ENCODE measurements at places on chromosomes 12 and 14. TPM values are rescaled to one million over a fixed set of nuclear protein-coding genes. Genes with fewer than 3 reads are reported as not detected.
A peak's percentile ranks its signal among the peaks of the same experiment; 100 is the strongest.

The HSPB8 gene
- 42.7 TPM for total RNA-seq

The SRP54 gene
- total RNA-seq: 63.4 TPM

The DLGAP5 gene
- total RNA-seq: 1.5 TPM

The PTPN21 gene
- total RNA-seq: 38.5 TPM

The OR4K17 gene
- total RNA-seq: not detected

The SCN8A gene
- 6.8 TPM for total RNA-seq

The PHLDA1 gene
- 8.4 TPM for total RNA-seq

The MAGOHB gene
- total RNA-seq: not detected

The KRT86 gene
- 3.6 TPM for total RNA-seq

The NRL gene
- total RNA-seq: 1.6 TPM

The ST8SIA1 gene
- total RNA-seq: 4.1 TPM

The OTOGL gene
- total RNA-seq: 0.32 TPM

The SMAGP gene
- 29.5 TPM for total RNA-seq

The LRFN5 gene
- total RNA-seq: 4.5 TPM

The ACOT4 gene
- total RNA-seq: not detected

The GALNT9 gene
- total RNA-seq: 4.5 TPM

The ABHD12B gene
- 2.5 TPM for total RNA-seq

The NYNRIN gene
- total RNA-seq: 11.4 TPM

The PRH2 gene
- not detected for total RNA-seq

The ETFRF1 gene
- 3.6 TPM for total RNA-seq

GRCh38 chr14:63993992-63994391 lies 141.2 kb downstream of the SYNE2 start:
- no peak for DNase-seq

DNA sequence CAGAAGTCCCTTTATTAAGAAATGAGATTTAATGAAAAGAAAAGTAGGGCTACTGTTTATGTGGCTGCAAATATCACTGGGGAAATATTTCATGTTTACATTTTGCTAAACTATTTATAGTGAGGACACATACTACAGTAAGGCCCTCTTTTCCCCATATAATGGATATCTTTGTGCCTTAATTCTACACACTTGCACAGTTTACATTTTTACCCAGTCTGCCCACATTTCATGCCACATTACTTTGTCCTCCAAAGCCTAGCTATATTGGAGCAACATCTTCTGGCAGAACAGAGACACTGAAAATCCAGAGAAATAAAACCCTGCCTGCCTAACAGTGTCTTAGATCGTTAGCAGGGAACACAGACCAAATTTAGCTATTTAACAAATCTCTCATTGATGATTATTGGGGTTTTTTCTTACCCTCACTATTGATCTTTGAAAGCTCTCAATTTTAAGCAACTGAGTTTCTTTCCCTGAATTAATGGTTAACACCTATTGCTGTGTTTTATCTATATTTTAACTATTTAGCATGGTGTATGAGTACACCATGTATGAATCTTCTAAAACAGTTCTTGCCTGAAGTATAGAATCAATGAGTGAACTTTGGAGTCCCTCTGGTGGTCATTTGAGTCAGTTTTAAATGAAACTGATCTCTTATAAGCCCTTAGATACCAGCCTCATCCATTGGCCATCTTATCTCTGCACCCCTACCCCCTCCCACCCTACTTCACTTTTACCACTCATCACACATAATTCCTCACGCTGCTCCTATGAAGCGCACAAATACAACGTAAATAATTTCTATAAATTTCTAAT lies 170.2 kb downstream of the BCAT1 start:
- DNase-seq: no peak

DNA sequence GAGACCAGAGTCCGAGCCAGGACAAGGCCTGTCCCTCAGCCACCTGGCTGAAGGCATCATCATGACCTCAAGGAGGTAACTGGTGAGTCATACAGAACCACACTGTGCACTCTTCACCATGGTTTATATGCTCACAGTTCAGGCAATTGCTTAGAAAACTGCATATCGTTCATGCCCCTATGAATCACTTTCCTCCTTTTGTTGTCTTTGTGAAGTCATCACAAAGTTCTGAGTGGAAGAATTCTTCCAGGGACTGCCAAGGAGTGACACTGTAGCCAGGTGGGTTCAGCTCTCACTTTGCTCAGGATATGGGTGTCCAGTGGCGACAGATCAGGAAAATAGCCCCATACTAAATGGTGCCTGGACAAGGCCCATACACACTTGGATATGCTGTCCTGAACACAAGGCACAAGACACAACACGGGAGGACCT lies 92.5 kb downstream of the DPF3 start:
- no peak for DNase-seq

GRCh38 chr14:36928432-36928831 lies 244.0 kb downstream of the SLC25A21 start:
- no peak for DNase-seq

- no peak for DNase-seq
These were observed 14.7 kb downstream of the IL26 start for GRCh38 chr12:68210875-68211274.

DNA sequence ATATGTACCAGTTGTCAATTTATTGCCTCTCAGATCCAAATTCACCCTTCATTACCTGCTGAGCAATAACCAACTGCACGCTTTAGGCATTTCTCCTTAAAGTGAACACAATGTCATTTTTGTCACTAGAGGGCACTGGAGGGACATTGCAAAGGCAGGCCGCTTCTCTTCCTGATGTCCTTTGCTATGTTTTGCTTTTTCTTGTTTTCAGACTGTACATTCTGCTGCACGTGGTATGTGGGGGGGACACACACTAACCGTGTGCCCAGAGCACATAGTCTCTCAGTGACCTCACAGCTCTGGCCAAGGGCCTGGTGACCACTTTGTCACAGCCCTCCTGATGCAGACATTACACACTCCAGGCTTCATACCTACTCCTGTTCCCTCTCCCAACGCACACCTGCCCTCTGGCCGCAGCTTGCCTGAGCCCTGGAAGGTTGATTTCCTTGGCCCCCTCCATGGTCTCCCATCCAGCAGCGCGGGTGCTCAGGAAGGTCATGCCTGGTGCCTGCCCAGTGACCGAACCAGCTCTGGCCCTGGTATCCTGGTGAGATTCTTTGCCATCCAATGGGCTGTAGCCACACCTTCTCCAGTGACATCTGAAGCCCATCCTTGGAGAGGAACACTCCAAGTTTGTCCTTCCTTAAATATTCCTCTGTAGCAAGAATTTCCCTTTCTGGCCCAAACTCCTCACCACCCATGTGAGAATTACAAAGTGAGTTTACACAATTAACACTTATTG lies 39.9 kb downstream of the MYO1H start:
- no peak for DNase-seq

DNA sequence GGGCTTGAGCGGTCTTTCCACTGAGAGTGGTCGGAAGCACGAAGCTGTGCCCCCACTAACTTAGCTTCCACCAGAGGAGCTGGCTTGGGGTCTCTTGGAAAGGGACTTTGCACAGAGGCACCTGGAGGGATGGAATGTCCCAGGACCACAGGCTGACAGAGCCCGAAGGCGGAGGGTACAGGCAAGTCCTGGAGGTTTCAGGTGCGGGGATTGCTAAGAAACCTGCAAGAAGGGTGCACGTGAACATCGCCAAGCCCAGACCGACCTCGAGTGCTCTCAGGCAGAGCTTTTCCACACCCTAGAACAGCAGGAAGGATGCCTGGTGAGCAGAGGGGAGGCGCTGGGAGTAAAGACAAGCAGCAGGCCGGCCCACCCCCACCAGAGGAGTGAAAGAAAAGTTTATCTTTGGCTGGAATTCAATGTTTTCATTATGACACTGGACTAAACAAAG lies 61.6 kb downstream of the SERPINA3 start:
- no peak for DNase-seq

DNA sequence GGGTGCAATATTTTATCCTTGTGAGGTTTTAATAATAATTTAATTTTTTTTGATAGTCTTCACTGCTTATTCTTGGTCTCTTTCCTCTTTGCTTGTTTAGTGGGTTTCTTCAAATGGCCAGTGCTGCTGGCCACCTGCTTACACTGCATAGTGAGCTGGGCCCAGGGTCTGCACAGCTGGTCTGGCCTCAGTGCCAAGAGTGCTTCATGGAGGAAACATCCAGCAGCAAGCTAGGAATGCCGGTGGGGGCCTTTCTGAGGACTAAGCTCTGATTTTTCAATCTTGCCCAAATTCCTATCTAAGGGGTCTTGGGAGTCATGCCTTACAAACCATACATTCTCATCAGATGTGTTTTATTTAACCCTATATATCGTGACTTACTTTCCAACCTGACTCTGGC lies 13.3 kb upstream of the BDKRB2 start:
- no peak for DNase-seq

GRCh38 chr12:131747276-131748177 lies 36.6 kb downstream of the SFSWAP start:
- no peak for DNase-seq

DNA sequence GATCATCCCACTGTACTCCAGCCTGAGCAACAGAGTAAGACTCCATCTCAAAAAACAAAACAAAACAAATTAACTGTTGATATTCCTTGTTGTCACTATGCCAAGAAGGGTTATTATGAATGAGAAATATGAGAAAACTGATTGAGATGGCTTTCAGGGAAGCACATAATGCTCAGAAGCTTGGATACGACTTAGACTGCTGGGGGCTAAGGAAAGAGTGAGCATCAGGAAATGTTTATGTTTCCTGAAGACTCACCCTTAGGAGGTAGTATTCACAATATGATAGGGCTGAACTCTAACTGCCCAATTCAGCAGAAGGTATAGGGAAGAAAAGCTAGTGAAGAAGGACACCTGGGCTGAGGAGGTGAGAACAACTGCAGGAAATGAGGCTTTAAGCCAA lies 6.3 kb downstream of the STYK1 start:
- no peak for DNase-seq

DNA sequence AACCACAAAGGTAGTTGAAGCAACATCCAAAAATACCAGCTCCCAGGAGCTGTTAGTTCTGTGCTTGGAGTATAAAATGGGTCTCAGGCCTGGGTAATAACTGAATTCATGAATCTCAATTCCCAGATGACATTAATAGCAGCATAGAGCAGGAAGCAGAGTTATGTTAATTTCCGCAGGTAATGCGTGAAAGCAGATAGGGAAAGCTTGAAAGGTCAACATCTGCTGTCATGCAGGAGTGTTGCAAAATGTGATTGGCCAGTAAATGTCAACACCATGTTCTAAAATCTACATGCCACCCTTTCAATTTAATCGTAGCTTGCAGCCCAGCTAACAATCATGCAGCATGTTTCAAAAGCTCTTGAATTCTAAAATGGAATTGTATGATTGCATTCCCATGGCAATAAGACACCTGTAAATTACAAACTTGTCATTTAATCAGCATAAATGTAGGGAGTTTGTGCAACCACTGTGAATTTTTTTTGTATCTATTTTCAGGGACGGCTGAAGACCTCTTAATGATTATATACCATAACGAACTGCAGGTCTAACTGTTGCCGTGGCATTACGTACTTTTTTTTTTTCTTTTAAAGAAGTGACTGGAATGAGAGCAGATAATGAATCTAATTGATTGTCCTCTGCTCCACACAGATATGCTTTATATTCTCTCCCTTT lies 635.8 kb upstream of the FOXG1 start:
- DNase-seq: no peak

DNA sequence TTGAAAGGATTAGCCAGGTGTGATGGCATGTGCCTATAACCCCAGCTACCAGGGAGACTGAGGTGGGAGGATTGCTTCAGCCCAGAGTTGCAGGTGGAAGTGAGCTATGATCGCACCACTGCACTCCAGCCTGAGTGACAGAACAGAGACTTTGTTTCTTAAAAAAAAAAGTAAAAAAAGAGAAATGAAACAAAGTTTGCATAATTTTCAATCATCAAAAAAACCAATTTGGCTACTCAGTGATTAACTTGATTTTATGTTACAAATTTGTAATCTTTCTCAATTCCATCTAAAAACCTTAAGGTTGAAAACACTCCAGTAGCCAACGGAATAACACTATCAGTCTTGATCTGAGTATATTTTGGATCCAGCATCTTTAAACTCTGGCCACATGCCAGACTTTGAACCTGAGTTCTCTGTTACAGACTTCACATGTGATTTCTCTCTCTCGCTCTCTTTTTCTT lies 12.6 kb upstream of the DENND5B start:
- DNase-seq: peak; percentile 39

GRCh38 chr14:101823511-101824120 lies 62.1 kb downstream of the PPP2R5C start:
- peak; percentile 60 for DNase-seq

DNA sequence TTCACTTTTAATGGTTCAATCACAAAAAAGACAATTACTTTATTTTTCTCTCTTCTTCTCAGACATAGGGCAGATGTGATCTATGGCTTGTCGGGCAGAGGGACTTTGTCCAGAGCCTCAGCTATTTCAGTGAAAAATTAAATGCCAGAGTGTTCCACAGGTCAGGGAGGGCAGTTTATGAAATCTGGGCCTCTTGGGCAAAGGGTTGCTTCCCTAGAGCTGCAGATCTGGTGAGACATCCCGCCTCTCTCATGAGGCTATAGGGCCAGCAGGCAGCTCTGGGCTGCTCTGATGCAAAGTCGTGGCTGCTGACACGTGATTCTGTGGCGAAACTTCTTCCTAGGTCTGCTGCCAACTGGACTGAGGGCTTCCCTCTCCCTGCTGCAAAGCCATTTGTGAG lies 6.0 kb downstream of the CLMN start:
- peak; percentile 77 for DNase-seq

DNA sequence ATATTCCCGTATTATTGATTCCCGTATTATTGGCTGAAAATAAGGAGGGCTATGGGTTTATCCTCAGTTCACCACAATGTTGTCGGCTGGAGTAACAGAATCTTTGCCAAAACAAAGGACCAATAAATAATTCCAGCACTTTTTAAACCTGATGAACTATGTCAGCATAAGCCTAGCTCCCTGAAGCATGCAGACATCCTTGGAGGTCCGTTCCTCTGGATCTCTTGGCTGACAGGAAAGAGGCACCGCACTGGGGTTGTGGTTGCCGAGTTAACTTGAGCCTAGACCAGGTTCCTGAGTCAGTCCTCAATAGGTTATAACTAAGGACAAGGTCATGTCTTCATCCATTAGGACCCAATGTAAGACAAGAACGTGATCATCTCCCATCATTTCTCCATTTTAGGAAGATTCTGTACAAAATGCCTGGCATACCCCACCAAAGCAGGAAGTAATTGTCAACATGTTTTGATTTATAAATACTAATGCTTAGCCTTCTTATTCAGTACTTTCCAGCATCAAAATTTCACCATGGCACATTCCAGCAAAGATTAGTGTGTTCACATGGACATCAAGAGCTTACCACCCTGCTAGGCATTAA lies 36.6 kb downstream of the NID2 start:
- DNase-seq: no peak

DNA sequence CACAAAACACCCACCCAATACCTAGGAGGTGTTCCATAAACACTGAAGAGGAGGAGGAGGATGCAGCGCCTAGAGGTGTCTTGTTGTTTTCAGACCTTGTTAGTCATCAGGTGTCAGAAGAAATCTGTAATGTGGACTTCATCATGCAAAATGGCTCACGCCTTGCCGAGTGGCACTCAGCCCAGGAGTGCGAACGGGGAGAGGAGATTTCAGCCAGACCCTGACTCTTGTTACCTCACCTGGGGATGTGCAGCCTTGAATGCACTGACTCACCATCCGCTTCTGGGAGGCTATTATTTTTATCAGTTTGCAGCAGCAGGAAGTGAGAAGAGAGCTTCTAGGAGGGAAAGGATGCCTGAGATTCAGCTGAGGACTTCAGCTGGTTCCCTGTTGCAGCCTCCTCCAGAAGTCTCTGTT lies 48.2 kb upstream of the PLXNC1 start:
- no peak for DNase-seq

- DNase-seq: no peak
These were observed 9.4 kb upstream of the ABCC9 start for GRCh38 chr12:21950649-21951048.

- peak; percentile 1 for DNase-seq
These were observed 6.6 kb upstream of the CYP46A1 start for GRCh38 chr14:99677231-99678140.

- DNase-seq: no peak
These were observed 187.8 kb upstream of the ARHGAP5 start for GRCh38 chr14:31889297-31889696.

Measured in transverse colon (tissue), 4 donors.